Activated CD4-positive, CD25-positive, alpha-beta regulatory T cell treated with anti-CD3 and anti-CD28 coated beads, Interleukin-2, amount 50 U/mL, for 72 hours (primary cell): ENCODE measurements at places on chromosomes 1 and 21.

DNA sequence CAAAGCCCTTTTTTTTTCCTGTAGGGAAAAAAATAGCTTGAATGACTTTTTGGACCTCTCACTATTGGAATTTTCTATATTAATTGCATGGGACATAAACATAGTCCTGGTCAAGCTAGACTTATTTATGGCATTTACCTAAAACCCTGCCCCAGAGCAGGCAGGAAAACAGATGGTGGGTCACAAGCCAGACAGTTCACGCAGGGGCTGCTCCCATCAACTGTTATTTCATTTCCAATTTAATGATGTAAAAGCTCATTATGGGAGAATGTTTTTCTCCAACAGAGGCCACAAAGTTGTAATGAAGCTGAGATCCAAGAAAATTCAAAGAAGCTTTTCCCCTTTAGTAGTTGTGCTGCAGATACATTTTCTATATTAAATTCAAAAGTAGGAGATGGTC is 99.2 kb downstream of the SGIP1 start:
- DNase-seq, result no peak

- DNase-seq, result no peak
Observed at GRCh38 chr1:98387701-98388100, 273.8 kb upstream of the SNX7 start.

GRCh38 chr1:77632216-77632615 is 50.2 kb downstream of the ZZZ3 start:
- no peak for DNase-seq

GRCh38 chr1:239819096-239819495 is 272.6 kb upstream of the FMN2 start:
- DNase-seq, result no peak

- DNase-seq, result peak; percentile 57
Observed at GRCh38 chr1:8866792-8867415, 11.6 kb downstream of the ENO1 start.

DNA sequence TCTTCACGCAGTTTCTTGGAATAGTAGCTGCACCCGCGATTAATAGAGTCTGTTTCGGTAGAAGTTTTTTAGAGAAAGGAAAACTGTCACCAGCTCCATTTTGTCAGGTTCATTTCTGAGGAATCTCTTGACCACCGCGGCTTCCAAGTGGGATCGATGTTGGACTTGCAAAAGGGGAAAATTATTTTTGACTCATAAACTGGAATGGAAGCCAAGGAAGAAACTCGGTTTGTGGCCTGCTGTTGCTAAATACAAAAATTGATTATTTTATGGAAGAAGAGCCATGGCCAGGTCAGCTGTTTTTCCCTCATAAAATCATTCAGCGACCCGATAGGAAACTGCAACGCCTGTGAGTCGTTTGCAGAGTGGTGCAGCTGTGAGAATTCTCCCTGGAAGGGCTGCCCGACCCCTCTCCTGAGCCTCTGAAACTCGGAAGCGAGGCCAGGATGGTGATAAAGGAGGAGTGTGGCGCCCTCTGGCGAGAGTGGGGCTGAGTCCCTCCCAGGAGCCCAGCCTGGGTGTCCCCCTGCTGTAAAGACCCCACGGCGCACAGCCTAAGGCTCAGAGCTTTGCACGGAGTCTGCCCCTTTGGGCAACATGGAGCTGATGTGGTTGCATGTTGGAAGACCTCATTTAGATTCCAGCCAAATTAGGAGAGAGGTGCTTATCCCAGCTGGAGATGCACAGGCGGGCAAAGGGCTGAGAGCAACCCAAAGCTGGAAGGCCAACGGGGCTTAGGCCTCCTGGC is 83.6 kb upstream of the SLC25A33 start:
- peak; percentile 76 for DNase-seq

DNA sequence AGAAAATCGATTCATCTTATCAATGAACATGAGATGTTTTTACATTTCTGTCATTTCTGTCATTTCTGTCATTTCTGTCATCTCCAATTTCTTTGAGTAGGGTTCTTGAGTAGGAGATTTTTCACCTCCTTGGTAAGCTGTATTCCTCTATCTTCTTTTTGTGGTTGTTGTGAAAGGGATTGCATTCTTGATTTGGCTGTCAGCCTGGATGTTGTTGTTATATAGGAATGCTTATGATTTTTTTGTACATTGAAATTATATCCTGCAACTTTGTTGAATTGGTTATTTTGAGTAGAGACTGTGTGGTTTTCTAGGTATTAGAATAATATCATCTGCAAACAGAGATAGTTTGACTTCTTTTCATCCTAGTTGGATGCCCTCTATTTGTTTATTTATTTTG is 1233.7 kb downstream of the PLA2G4A start:
- no peak for DNase-seq

DNA sequence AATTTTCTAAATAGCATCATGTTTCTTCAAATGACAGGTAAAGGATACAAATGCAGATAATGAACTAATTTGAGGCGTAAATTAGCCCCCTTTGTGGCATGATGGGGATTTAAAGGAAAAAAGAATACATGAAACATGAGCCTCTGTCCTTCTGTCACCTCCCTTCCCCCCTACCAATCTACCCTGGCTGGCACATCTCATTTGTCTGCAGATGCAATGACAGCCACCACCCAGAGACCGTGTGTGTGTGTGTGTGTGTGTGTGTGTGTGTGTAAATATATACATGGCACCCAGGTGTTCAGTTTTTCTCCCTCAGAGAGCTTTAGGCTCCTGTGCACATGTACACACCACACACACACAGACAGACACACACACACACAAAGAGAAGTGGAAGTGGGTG is 451.1 kb downstream of the RWDD3 start:
- DNase-seq, result no peak

DNA sequence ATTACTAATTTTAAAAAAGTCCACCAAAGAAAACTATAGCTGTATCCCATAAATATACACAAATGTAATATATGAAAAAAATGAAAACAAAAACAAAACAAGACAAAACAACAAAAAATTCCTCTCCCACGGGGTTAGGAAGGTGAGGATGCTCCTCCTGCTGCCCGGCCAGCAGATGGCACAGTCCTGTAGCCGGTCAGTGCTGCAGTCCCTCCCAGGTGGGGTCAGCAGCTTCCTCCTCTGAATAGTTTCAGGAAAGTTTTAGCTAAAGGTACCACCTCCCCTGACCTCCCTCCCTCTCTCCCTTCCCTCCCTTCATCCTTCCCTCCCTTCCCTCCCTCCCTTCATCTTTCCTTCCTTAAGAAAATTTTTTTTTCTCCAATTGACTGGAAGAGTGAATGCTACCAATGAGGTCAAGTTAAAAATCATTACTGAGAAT is 67.8 kb upstream of the BCL10 start:
- DNase-seq, result no peak

DNA sequence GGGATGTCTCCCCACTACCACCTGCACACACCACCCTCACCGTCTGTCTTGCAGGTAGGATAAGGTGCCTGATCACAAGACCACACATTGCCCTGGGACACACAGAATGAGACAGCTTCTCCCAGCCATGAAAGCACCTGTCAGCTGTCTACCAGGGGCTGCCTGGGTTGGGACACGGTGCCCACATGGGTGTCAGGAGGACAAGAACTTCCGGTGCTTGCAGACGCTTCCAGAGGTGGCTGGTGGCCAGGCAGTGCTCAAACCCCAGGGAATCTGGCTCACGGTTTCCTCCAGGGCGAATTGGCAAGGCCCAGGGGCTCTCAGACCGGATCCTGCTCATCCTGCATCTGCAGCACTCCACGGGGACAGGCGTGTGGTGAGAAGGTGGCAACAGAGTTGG is 182.6 kb upstream of the ARHGEF16 start:
- DNase-seq, result no peak

GRCh38 chr1:160925652-160926244 is 28.9 kb downstream of the ITLN2 start:
- no peak for DNase-seq

DNA sequence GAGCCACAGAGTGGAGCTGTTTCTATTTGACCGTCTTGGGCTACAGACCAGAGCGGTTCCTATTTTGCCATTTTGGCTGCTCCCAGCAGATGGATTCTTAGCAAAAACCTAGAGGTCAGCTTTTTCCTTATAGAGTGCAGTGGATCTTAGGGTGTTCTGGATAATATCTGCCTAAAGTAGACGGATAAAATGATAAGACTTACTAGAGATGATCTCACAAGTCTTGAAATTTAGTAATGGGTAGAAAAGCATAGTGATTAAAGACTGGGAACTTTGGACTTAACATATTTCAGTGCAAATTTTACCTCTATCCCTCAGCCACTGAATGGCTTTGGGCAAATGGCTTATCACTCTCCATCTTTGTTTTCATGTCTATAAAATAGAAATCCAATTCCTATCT is 439.8 kb downstream of the ADGRL2 start:
- no peak for DNase-seq

DNA sequence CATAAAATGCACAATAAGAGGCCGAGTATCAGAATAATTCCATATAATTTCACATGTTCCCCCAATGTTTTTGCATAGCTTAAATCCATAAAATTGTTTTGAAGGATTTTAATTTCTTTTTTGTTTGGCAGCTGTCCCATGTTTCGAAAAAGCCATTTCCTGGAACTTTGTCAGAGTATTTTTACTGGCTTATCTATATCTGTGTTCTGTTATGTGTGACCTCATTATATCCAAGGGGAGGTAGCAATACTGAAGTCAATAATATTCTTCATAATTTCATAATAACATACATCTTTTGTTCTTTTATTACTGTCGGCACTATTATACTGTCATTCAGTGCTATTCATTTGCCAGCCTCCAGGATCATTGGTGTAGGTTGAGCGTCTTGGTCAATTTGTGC is 9.4 kb upstream of the BACH1 start:
- no peak for DNase-seq

- no peak for DNase-seq
Observed at GRCh38 chr21:29320031-29320430, 21.3 kb downstream of the BACH1 start.
